Stimulated activated CD8-positive, alpha-beta memory T cell treated with anti-CD3 and anti-CD28 coated beads, Interleukin-15, amount 100 ng/mL, for 4 hours (primary cell): ENCODE measurements at places on chromosomes 13 and 19.
A peak's percentile ranks its signal among the peaks of the same experiment; 100 is the strongest.

DNA sequence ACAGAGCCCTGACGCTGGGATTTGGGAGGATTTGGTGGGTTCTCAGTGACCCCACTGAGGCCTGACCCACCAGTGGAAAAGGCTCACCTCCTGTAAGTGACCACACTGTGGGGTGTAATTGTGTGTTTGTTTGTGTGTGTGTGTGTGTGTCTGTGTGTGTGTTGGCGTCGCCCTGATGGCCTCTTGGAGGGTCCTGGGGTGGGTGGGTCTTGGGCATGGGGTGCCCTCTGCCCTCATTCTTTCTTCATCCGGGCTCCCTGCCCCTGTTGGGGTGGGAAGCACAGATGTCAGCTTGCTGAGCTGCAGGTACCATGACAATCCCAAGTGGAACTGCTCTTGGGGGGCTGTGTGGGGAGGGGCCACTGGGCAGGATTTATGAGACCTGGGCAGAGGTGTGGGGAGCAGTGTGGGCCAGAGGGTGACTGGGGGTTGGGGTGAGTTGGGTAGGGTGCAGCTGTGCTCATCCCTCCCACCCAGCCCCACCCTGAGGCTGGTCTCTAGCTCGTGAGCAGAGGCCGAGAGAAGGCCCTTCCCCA, 22.8 kb downstream of the WTIP start:
- no peak for DNase-seq

- DNase-seq, result peak; percentile 76
Observed at GRCh38 chr19:40609561-40610395, 8.6 kb downstream of the LTBP4 start.

- DNase-seq, result no peak
Observed at GRCh38 chr13:94233837-94234236, 245.6 kb downstream of the DCT start.

DNA sequence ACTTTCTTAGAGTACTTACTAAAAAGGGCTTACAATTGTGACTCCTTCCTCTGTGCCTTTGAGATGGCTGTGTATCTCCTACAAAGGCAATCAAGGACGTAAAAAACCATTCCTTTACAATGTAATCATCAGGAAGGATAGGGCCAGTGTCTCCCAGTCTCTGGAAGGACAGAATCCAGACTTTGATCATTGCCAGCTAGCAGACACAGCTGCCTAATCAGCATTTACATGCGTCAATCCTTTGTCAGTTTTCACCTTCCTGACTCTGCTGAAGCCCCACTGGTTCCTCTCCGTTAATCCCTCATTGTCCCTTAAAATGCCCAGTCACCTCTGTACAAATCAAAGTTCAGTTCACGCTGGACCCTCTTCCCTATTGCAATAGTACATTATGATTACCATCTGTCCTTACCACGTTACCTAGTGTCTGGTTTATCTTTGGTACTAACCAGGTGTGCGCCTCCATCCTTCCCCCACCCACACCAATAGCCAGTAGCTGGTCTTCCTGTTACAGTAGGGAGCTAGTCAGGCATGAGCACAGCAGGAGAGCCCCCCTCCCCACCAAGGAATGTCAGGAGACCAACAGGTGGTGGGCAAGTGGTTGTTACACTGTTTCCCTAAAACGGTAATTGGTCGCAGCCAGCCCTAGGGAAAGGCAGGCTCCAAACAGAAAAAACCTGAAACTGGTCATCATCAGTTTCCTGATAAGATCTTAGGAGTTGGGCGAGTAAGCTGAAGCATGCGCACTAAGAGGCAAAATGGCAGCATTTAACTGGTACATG, 49.7 kb downstream of the TGDS start:
- no peak for DNase-seq

- no peak for DNase-seq
Observed at GRCh38 chr13:30787738-30788525, 52.6 kb downstream of the ALOX5AP start.

DNA sequence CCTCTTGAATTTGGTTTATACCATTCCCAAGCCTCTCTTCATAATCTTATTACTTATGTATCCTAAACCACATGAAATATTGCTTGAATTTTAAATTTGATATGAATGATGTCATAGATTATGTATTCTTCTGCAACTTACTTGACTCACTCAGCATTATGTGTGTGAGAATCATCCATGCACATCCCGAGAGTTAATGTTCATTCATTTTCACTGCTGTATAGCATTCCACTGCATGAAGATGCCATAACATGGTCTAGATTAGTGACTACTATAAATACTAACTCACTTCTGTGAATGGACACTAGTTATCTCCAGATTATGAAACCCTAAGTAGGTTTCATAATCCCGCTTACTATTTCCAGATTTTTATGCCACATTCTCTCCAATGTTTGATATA, 25.0 kb upstream of the RAP2A start:
- no peak for DNase-seq

GRCh38 chr13:77729502-77730221, 32.2 kb downstream of the SLAIN1 start:
- DNase-seq, result no peak

- DNase-seq, result no peak
Observed at GRCh38 chr19:49874503-49875157, 2.5 kb downstream of the AKT1S1 start.

DNA sequence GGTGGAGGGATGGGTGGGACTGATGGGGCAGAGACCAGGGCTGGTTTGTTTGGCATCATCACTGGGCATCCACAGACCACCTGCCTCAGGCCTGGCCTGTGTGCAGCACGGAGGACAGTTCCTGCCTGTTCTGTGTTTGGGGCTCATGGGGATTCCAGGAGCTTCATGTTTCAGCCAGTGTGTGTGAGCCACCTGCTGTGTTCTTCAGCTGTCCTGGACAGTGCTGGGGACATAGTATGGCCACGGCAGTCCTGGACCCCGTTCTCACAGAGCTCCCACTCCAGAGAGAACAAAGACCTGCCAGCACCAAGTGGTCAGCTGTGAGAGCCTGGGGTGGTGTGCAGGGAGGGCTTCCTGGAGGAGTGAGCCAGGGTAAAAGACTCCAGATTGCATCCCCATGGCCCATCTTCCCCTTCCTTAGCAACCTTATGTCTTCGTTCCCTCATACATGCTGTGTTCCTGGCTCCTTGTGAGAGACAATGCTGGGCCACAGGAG, 2.0 kb upstream of the CCDC97 start:
- no peak for DNase-seq

- no peak for DNase-seq
Observed at GRCh38 chr19:11578258-11579142, 1.1 kb upstream of the ACP5 start.

GRCh38 chr13:39554371-39554770, 48.6 kb downstream of the LHFPL6 start:
- DNase-seq, result no peak

DNA sequence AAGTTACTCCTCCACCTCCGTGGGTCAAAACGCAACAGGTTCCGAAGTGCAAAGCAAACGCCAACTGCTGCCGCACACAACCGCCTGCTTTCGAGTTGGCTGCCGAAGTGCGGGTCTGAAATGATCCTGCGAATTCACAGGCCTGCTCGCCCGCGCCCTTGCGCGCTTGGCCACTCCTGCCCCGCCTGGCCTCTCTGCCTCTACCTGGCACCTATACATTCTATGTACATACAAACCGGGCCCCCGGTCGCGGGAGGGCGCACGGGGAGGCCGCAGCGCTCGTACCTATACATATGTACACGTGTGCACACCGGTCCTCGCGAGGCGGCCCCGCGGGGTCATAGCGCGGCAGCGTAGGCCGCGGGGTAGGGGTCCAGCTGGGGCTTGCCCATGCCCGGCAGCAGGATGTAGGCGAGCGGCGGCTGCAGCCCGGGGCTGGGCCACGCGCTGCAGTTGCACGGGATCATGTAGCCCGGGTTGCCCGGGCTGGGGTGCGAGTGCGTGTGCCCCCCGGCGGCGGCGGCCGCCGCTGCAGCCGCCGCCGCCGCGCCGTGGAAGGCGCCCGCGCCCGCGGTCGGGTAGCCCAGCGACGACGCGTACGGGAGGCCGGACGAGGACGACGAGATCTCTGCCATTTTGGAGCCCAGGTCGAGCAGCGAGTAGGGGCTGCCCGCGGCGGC, 1.3 kb downstream of the SOX21 start:
- DNase-seq, result no peak

DNA sequence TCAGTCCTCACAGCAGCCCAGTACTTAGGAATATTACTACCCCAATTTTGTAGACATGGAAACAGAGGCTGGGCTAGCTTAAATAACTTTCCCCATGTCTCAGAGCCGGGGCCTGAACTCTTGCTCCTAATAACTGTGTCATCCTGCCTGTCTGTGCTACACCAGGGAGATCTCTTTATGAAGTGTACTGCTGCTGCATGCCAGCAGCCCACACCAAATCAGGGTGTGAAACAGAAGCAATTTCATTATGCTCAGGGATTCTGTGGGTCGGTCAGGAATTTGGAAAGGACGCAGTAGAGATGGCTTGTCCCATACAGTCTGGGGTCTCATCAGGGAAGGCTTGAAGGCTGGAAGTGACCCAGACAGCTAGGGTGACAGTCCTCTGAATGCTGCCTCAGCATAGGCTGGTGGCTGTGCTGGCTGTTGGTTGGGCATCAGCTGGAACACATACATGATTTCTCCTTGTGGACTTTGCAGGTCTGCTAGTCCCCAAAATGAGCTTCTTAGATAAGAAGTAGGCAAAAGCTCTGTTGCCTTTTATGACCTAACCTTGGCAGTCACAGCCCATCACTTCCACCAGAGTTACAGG, 22.6 kb downstream of the ZNF507 start:
- no peak for DNase-seq

- DNase-seq, result no peak
Observed at GRCh38 chr19:18674616-18675015, 8.9 kb upstream of the CRTC1 start.

DNA sequence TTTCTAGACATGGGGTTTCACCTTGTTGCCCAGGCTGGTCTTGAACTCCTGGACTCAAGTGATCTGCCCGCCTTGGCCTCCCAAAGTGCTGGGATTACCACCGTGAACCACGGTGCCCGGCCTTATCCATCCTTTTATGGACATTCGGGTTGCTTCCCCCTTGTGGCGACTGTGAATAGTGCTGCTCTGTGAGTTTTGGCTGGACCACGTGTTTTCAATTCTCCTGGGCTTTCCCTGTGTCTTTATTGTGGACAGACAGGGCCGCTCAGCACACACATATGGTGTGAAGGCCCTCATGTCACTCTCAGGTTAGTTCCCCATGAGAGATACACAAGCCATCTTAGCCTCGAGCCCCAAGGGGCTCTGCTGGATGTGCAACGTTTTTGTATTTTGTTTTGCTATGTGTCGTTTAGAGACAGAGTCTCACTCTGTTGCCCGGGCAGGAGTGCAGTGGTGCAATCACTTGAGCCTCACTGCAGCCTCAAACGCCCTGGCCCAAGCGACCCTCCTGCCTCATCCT, 40.5 kb downstream of the MAU2 start:
- peak; percentile 19 for DNase-seq

DNA sequence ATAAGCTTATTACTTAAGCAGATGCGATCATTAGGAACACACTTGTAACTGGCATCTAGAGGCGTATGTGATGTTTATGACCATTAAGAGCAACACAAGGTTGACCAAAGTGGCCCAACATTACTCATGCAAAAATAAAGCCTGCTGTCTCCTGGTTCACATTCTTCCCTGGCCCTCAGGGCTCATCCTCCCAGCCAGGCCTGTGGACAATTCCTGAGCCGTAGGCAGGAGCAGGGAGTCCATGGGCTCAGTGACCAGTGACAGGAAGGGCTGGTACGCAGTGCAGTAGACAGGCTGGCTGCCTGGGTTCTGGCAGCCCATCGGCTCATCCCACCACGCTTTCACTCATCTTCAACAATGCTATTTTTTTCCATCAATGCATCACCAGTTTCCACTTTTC, 106.0 kb downstream of the STK24 start:
- no peak for DNase-seq

DNA sequence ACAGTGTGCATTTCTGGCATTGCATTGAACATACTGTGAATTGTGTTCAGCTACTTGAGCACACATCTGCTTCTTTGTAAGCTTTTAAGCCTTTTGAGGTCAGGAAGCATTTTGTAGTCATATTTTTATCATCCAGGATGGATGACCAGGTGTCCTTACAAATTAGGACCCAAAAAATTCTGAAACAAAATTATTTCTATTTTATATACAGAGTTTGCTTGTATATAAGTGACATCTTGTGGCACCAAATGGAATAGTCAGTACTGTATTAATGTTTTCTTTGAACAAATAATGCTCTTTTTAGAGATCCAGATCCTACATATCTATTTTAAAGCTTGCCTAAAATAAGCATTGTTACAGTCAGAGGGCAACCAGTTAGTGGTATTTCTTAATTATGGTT, 9.5 kb upstream of the SUPT20H start:
- DNase-seq, result no peak

- DNase-seq, result no peak
Observed at GRCh38 chr19:17755977-17756670, 4.8 kb downstream of the FCHO1 start.

DNA sequence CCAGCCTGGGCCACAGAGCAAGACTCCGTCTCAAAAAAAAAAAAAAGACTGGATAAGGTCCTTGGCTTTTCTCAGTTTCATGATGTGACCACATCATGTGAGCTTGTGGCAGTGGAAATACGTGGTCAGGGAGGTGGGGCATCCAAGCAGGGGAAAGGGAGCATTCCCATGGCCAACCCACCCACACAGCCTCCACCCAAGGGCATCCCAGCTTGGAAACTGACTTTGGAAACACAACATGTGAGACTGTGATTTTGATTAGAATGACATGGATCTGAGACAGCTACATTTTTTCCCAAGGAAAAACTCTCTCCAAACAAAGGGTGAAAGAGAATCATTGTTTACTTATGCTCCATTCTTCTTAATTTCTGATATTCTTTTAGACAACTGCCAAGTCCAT, 405.0 kb upstream of the ZNF507 start:
- no peak for DNase-seq

DNA sequence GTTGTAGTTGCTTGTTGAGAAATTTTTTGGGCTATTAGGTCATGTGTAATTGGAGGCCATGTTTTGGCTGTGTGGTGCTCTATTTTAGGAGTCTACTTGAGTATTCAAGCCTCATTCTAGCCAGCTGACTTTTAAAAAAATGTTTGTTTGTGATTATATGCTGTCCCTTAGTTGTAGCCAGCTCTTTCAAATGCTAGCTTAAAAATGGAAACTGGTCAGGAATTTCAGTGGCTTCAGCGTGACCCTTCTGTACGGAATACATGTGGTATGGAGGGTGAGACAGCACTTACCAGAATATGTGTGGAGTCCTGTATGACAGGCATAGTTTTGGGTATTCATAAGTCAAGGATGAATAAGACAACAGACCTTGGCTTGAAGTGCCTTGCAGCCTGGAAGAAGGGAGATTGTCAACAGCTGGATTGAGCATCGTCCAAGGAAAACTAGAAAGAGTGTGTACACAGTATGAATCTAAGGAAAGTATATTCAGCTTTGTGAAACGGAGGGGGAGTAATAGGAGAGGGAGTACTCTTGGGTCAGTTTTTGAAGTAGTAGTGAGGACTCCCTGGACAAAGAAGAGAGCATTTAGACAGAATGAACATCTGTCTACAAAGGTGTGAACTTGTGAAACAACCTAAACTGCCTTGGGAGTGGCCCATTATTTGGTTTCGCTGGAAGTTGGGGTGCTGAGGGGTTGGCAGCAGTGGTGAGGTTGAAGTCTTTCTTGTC, 20.0 kb upstream of the WTIP start:
- no peak for DNase-seq

GRCh38 chr19:18735324-18735723, 51.8 kb downstream of the CRTC1 start:
- no peak for DNase-seq

- DNase-seq, result no peak
Observed at GRCh38 chr19:42601811-42602443, 7.2 kb upstream of the CEACAM8 start.

- no peak for DNase-seq
Observed at GRCh38 chr19:30111021-30111855, 169.2 kb downstream of the URI1 start.

GRCh38 chr13:48333976-48334375, 30.4 kb downstream of the RB1 start:
- no peak for DNase-seq

- DNase-seq, result no peak
Observed at GRCh38 chr19:14237014-14237941, 31.3 kb upstream of the ADGRL1 start.
